Osteocyte (in vitro differentiated cells): ENCODE measurements at places on chromosomes 11 and 22. TPM values are rescaled to one million over a fixed set of nuclear protein-coding genes. Genes with fewer than 3 reads are reported as not detected.
A peak's percentile ranks its signal among the peaks of the same experiment; 100 is the strongest.

- H3K4me3 ChIP-seq: no peak overlapping the region
- peaks cover 5% of the 10 kb centered on the region for H3K27me3 ChIP-seq
Observed at GRCh38 chr11:34448223-34448994, 9.7 kb downstream of the CAT start.

- no peak overlapping the region for H3K4me3 ChIP-seq
- H3K27me3 ChIP-seq: no peaks in the 10 kb centered on the region
- no peak for DNase-seq
- no peak overlapping the region for H3K27ac ChIP-seq
- H3K36me3 ChIP-seq: no peaks in the 10 kb centered on the region
- H3K4me1 ChIP-seq: peaks cover 28% of the 10 kb centered on the region
Observed at GRCh38 chr11:15828215-15828853, 528.0 kb downstream of the SOX6 start.

- peaks cover 10% of the 10 kb centered on the region for H3K4me1 ChIP-seq
- H3K27me3 ChIP-seq: no peaks in the 10 kb centered on the region
- peaks cover 13% of the 10 kb centered on the region for H3K36me3 ChIP-seq
- no peak overlapping the region for H3K4me3 ChIP-seq
- peak overlapping the region; percentile 48 for H3K27ac ChIP-seq
Observed at GRCh38 chr22:41582694-41583093, 6.9 kb downstream of the PMM1 start.

GRCh38 chr11:32341620-32342613 is 93.4 kb downstream of the WT1 start:
- no peaks in the 10 kb centered on the region for H3K27me3 ChIP-seq
- no peak for DNase-seq
- H3K4me1 ChIP-seq: no peaks in the 10 kb centered on the region

DNA sequence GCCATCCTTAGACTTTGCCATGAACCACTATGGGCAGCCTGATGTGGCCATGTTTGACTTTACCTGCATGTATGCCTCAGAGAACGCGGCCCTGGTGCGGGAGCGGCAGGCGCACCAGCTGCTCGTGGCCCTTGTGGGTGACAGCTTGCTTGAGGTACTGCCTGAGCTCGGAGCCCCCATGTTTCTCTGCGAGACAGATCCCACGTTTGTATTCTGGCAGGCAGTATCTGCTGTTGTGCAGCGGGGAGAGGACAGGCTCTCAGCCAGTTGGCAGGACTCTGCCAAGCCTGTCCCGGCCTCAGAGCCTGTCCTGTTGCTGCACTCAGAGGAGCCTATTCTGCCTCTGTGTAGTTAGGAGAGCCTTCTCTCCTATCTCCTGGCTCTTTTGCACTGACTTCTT is 109.9 kb downstream of the MICAL2 start:
- peaks cover 15% of the 10 kb centered on the region for H3K4me1 ChIP-seq
- DNase-seq: no peak
- no peaks in the 10 kb centered on the region for H3K27me3 ChIP-seq
- peaks cover 7% of the 10 kb centered on the region for H3K36me3 ChIP-seq

The TREH gene
- total RNA-seq: not detected in 2 replicates

The SMTNL1 gene
- not detected in 2 replicates for total RNA-seq

The BRSK2 gene
- 1.7 and 1.9 TPM in 2 replicates for total RNA-seq
